ENCODE measurements at places on chromosomes 7 and 10.

DNA sequence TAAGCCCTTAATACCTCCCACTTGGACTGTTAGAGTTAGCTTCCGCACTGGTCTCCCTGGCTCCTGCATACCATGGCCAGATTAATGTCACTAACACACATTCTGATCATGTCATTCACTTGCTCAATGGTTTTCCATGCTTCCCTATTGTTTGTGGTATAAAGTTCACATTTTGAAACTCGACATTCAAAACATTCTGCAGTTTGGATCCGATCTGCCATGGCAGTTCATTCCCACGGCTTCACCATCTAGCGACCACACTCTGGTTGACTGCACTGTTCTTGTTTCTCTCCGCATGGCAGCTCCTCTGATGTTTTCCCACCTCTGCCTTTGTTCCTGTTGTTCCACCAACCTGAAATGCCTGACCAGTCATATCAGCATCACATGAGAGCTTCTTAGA, 87.4 kb upstream of the WAC start:
- no peak for DNase-seq

GRCh38 chr10:23358357-23358756, 13.8 kb upstream of the C10orf67 start:
- no peak for DNase-seq

GRCh38 chr10:120931423-120931822, 80.3 kb downstream of the WDR11 start:
- no peak for DNase-seq

DNA sequence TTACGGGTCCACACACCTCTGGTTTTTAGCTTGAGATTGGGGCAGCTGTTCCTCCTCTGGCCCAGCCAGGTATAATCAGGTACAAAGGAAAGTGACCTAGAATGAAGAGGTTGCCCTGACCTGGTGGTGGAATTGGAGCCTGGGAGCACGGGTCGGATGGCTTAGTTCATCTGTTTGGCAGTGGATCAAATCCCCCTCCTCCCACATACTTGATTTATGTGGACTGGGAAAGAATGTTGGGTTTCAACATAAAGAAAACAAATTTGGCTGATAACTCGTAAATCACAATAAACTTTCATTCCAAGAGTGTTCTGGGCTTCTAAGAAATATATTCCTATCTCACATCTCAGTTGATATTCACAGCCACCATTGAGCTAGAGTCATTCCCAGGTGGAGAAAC, 186.8 kb downstream of the CUX1 start:
- DNase-seq: no peak

DNA sequence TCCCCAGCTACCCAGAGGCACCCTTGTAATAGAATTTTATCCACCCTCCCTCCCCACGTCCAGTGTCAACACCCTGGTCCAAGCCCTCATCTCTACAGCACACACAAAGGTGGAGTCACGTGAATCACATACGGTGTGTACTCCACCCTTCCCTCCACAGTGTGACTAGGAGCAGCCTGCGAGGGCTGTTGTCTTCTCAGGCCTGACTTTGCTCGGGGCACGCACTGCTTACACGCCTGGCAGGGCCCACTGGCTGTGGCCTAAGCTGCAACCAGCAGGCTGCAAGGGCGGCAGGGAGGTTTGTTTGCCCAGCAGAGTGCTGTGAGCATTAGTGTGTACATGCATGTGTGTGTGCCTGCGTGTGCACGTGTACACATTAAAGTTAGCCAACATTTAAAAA, 93.7 kb downstream of the COBL start:
- no peak for DNase-seq

DNA sequence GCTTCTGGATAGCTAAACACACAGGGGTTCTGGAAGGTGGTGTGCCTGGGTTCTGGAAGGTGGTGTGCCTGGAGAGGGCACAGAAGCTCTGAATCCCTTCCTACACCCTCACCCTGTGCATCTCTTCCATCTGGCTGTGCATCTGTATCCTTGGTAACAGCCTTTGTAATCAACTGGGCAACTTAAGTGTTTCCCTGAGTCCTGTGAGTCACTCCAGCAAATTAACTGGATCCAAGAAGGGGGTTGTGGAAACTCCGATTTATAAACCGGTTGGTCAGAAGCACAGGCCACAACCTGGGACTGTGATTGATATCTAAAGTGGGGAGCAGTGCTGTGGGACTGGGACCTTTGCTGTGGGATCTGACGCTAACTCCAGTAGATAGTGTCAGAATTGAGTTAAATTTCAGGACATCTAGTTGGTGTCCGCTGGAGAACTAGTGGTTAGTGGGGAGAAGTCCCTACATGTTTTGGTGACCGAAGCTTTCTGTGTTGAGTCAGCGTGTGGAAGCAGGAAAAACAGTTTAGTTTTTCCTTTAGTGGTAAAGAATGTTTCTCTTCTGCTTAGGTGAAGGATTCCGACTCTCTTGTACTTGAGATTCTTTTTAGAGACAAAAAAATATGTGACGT, 228.1 kb downstream of the BMPER start:
- no peak for DNase-seq

- no peak for DNase-seq
These were observed 55.2 kb downstream of the FHIP2A start for GRCh38 chr10:114876602-114877300.

DNA sequence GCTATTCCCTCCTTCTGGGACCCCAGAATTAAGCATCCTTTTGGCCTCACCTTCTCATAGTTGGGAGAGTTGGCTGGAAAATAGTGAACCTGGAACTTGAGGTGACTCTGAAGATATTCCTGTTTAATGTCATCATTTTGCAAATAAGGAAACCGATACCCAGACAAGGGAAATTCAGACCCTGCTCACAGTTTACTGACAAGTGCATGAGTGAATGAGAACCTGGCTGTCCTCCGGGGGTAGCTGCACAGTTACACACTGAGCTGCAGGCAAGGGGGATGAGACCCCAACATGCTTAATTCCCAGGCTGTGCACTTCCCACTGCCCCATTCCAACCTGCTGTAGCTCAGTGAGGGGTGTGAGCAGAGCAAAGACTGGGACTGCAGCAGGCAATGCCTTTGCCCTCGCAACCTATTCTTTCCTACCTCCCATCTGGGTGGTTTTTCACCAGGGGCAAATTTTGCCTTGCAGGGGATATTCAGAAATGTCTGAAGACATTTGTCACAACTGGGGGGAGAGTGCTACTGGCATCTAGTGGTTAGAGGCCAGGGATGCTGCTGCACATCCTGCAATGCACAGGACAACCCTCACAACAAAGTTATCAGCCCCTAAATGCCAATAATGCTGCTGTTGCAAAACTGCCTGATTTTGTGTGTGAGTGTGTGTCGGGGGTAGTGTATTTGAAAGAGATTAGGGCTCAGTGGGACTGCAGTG, 136.2 kb downstream of the SORCS3 start:
- DNase-seq: no peak

- DNase-seq: no peak
These were observed 500.2 kb upstream of the GALNT17 start for GRCh38 chr7:70631718-70632117.

DNA sequence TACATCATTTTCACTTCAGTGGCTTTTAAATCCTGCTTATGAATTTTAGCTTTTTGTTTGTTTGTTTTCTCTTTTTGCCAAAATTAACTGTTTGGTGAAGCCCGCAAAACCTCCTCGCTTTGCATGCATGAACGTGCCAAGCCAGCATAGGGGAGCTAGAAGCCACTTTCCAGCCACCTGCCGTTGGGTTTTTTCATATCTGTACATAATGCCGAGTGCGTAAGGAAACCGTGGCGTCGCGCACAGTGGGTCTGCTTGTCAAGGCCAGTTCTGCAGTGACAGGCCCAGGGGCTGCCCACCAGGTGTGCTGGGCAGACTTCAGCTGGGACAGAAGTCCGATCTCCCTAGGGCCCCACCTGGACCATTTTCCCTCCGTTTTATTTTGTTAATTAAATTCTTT, 41.1 kb downstream of the WIPI2 start:
- no peak for DNase-seq

DNA sequence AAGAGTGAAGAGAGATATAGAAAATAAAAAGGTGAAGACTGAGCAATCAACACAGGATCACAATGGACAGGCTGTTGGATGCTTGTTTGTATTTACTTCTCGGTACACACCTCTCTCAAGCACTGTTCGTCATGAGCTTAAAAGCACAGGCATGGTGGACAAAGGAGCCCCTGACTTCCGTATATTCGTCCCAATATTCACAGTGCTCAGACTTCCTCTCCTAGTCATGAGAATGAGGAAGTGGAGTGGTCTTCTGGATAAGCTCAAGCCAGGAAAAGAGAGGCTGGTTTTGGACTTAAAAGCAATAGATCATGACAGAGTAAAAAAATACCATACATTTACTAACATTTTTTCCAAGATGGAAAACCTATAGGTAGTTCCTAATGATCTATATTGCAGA, 172.5 kb downstream of the SORCS1 start:
- DNase-seq: no peak

- DNase-seq: no peak
These were observed 47.1 kb upstream of the TMEM72 start for GRCh38 chr10:44864051-44864450.

GRCh38 chr10:22758867-22759266, 44.5 kb upstream of the PIP4K2A start:
- DNase-seq: no peak

- DNase-seq: no peak
These were observed 9.9 kb downstream of the FAM204A start for GRCh38 chr10:118332236-118332635.

- no peak for DNase-seq
These were observed 569 bp upstream of the NPTX2 start for GRCh38 chr7:98616381-98617050.

- no peak for DNase-seq
These were observed 45.5 kb upstream of the ATRNL1 start for GRCh38 chr10:115047705-115048104.

- no peak for DNase-seq
These were observed 166.6 kb downstream of the ELMO1 start for GRCh38 chr7:37282093-37282444.

DNA sequence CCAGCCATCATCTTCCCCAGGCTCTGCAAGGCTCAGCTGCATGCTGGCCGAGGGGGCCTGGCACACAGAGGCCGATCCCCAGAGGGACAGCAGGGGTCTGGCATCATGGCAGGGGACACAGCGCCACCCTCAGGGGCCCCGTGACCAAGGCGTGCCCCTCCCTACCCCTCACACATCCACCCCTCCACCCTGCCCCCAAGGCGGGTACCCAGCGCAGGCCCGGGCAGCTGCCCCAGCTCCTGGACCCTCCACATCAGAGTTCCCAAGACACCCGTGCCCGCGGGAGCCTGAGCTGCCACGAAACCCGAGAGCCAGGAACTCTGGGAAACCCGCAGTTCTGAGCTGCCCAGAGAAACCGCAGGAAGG, 46.5 kb upstream of the TNRC18 start:
- DNase-seq: no peak

DNA sequence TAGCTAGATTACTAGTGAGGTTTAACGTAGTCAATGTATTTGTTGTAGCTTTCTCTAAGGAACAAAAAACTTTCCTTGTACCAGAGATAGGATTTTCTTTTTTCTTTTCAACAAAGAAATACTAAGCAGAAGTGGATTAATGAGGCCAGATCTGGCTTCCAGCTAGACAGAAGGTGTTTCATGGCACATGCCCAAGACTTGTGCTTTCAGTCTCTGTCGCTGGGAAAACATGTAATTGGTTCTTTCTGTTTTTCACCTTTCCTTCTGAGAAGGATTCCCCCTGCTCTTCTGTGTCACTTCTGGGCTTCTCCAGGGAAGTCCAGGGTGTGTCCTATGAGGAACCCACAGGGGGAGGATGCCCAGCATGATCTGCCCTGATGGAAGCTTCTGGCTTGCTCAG, 492.2 kb downstream of the CCSER2 start:
- no peak for DNase-seq

DNA sequence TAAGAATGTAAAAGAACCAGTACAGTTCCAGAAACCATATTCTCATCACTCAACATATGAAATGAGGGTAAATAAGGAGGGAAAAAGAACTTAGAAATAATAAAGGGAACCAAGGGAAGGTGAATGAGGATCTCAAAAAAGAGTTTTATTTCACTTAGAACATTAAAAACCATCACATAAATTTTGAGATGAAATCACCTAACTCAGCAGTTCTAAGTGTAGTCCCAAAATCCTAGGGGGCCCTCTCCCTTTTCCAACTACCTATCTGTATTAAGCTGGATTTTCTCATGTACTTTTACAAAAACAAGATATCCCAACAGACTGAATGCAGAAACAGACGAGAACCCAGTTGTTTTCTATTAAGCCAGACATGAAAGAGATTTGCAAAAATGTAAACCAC, 3.2 kb downstream of the ZCWPW1 start:
- DNase-seq: no peak

DNA sequence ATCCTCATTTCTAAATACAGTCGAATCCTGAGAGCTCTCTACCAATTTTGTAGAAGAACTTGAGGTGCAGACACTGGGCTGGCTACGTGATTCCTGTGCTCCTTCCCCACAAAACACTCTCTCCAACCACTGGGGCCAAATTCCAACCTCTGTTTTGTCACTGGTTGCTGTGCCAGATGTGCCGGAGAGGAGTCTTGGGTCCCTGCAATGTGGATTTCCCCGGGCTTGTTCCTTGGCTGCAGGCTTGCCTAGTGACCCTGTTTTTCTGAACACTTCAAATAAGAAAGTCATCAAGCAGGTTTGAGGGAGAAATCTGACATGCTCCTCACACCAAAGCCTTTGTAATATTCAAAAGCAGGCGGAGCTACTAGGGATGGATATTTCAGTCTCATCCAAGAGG, 44.4 kb upstream of the AGBL3 start:
- no peak for DNase-seq

DNA sequence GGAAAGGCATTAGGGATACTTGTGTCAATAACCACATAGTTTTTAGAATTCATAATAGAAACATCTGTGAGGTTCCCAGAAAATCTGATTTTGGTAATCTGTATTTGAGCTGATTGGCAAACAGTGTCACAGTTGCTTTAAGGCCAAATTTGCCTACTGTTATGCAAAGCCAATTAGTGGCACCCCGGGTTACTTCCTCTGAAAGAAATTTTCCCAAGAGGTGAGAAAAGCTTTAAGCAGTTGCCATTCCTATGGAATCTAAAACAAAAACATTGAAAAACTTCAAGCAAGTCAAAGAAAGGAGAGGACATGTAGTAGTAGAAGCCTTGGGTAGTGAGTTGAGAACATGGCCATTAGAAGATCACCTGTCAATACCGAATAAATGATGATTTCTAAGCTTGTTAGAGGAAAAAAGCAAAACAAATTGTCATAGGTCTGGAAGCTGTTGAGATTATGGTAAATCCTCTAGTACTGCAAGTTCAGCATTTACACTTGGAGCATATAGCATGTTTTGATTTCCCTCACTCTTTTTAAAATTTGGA, 176.8 kb downstream of the TWIST1 start:
- DNase-seq: no peak

DNA sequence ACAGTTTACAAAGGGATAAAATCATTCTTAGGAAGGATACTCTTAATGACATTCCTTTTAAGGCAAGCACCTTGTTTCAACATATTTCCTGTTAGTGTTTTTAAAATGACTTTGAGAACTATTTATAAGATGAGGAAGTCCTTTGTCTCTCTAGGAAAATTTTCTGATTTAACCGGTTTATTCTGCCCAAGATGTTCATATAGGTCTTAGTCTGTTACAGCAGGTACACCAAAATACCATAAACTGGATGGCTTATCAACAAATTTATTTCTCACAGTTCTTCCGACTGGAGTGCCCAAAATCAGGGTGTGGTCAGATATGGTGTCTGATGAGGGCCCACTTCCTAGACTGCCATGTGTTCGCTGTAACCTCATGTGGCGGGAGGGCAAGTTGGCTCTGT, 77.9 kb downstream of the GSAP start:
- no peak for DNase-seq

- DNase-seq: no peak
These were observed 77.4 kb downstream of the SAMD9 start for GRCh38 chr7:93040355-93040754.

All from activated effector memory CD4-positive, alpha-beta T cell treated with Interleukin-2 at 50 U/mL for 16 hours (primary cell).